Activated CD4-positive, alpha-beta memory T cell treated with anti-CD3 and anti-CD28 coated beads, Interleukin-2, amount 10 ng/mL, durations not matched to agents 7 days and 5 days (primary cell): ENCODE measurements at places on chromosomes 6 and 20. TPM values are rescaled to one million over a fixed set of nuclear protein-coding genes. Genes with fewer than 3 reads are reported as not detected.

The HSD17B8 gene
- 11.4 TPM for total RNA-seq

The C6orf163 gene
- 1.4 TPM for total RNA-seq

- no peak for DNase-seq
These were observed 67.0 kb downstream of the RIPOR2 start for GRCh38 chr6:24868765-24869164.

GRCh38 chr6:32484614-32484998, 44.9 kb downstream of the HLA-DRA start:
- DNase-seq = no peak

GRCh38 chr20:53161073-53161472, 188.9 kb downstream of the TSHZ2 start:
- DNase-seq = no peak

GRCh38 chr20:8309634-8310033, 177.6 kb downstream of the PLCB1 start:
- DNase-seq = no peak

DNA sequence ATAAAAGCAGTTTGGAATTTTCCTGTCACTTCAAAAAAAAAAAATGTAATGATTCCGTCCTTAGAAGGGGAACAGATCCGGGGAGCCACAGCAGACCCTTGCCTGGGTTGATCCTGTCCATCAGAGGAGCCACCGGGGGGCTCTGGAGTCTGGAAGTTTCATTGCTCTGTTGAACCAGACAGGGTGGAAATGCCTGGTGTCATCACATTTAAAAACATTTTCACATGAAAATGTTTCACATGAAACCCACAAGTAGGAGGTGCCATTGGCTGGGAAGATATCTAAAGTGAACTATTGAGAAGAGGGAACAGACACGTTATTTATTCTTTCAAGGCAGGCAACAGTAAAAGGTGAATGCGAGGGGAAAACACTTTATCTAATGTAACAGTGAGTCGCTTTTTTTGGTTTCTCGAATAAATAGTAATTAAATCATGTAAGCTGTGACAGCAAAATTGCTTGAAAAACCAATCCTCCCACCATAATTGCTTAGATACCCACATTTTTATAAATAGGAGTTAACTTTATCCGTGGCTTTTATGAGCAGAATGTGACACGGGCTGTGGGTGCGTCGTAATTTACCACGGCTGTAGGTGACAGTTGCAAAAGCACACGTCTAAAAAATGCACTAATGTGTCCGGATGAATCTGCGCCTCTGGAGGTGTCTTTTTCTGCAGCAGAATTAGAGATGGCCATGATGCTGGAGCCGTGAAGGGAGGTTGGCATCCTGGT, 323.4 kb downstream of the TAF4 start:
- no peak for DNase-seq

DNA sequence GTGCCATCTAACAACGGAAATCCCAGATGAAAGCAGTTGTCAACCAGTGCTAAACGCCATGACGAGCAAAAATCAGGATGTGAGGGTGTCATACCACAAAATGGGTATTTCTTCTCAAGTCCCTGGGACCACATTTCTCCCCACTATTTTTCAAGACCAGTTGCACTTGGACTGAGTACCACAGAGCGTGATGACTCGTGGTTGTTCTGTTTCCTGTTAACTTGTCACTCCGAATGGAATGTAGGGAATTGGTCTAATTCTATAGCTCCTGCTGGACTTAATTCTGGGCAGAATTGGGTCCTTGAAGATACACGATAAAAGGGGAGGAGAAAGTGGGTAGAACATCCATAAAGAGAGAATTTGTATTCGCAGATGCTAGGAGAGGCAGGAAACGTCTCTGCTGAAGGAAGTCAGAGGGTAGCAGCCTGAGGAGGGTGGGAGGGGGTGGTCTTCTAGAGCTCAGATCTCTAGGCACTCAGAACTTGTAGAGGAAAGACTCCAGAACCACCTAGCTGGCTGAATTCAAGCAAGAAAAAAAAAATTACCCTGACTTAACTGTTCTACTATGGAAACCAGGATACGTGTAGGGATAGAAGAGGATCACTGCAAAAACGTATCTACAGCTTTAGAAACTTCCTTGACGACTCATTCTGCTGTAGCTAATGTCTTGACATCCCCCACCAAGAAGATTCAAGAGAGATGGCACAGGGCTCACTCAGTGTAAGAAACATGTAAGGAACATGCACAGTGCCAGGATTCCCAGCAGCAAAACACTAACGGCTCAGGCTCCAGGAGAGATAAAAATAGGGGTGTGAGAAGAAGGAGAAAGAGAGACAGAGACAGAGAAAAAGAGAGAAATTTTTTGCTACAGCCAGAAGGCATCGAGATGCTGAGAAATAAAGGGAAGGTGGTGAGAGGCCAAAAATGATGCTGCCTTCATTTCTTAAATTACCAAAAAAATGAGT, 494.7 kb downstream of the CD83 start:
- no peak for DNase-seq

DNA sequence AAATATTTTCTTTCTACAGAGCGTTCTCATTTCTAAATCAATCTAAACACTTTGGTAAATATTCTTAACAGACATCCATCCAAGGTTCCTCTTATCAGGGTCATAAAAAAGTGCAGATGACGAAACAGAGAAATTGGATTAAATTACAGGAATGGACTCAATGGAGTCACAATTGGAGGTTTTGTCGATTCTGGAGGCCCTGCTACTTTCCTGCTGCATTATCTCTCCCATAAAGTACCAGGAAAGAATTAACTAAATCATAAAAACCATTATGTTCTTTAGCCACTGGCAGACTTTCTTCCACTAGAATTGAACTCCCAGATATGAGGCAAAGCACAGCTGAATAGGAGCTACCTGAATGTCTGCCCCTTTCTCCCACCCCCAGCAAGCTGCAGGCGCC, 610.6 kb downstream of the HDGFL1 start:
- DNase-seq = no peak

- no peak for DNase-seq
These were observed 41.0 kb downstream of the PHF3 start for GRCh38 chr6:63676412-63677114.

The TAAR6 gene
- total RNA-seq = not detected
